ENCODE measurements at places on chromosomes 12 and 14.

- no peak for DNase-seq
Observed at GRCh38 chr14:89041257-89041582, 216.8 kb downstream of the TTC8 start.

- no peak for DNase-seq
Observed at GRCh38 chr12:19749906-19750574, 310.7 kb downstream of the AEBP2 start.

DNA sequence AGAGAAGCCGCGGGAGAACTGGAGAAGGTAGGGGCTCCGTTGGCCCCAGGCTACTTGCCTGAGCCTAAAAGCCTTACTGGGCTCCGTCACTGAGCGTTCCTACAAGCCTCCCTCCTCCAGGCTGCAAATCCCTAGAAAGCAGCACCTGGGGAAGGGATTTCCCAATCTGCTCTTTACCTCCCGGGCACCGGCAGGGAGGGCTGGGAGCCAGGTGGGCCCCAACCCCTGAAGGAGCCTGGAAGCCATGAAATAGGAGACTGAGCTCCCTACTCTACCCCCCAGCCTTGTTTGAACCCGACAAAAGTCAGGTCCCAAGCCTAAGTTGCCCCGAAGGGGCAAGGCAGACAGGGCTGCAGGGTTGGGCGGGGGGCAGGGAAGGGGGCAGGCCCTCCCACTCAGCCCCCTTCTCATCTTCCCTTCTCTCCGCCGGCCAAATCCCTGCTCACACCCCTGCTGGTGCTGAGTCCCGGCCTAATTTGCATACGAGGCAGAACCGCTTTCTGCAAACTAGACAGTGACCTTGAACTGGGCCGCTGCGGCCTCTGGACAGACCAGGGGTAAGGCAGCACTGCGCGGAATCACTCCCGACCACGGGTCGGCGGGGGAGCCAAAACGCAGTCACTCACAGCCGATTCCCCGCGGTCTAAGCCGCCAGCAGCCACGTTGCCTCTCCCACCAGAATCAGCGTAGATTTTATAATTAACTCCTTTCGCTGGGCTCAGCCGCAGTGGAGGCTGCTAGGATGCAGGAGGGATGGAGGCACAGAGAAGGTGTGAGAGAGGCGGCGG is 3.7 kb upstream of the HOXC12 start:
- DNase-seq, result no peak

DNA sequence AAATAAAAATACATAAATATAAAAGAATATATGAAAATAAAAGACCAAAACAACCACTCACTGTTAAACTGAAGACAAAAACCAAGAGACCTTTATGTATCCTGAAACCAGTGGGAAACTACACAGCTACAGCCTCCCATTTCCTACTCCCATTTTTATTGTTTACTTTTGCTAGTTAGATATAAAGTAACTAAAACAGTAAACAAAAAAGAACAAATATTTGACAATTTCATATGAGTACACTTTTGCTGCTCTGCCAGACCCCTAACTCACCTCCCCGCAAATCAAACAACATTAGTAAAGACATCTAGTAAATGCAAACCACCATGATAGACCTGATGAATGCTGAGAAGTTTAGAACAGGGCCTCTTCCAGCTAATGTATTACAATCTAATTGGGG is 97.1 kb downstream of the BCL2L14 start:
- no peak for DNase-seq

DNA sequence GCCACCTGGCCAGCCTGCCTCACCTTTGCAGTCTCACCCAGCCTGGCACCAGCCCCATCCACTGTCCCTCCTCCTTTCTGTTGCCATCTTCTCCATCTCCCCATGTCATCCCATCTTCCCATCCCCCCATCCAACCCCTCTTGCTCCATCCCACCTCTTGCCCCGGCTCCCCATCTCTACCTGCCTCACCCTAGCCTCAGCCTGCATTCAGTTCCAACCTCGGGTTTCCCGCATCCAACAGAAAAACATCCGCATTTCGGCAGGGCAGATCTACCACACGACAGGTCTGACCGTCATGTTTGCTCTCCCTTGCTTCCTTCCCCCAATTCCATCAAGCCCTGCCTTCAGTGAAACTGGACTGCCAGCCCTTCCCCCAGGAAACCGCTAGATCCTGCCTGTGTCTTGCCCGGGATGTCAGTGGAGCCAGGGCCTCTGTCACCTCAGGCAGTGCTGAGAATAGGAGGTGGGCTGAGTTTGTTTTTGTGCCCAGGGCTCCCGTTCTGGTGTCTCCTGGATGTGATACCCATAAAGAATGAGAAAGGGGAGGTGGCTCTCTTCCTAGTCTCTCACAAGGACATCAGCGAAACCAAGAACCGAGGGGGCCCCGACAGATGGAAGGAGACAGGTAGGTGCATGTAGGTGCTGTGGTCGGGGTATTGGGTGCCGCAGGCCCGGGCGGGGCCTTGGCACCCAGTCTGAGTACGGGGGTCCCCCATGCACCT is 2.5 kb downstream of the KCNH3 start:
- no peak for DNase-seq

GRCh38 chr14:62451221-62451620 is 594.0 kb downstream of the KCNH5 start:
- DNase-seq, result no peak

DNA sequence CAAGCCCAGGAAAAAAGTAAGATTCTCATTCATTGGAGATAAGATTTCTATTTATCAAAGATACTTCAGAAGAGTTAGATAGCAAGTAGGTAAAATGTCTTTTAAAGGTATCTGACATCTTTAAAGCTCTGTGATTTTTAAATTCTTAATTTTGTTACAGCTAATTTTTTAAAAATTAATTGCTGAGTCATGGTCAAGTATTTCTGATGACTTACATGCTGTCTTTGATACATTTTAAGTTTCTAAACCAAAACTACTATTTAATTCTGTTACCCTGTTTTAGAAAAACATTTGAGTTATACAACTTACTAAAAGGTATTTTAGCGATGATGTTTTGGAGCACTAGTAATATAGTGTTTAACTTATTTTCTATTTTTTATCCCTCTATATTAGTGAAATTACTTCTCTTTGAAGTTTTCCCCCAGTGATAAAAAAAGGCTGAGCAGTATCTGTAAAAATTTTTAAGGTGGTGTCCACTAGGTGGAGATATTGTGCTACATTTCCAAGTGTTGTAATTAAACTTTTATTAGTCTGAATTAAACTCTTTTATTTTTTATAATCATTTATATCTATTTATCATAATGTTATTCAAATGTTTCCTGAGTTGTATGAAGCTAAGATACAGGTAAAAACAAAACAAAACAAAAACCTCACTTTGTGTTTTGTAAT is 11.5 kb downstream of the ALG10 start:
- no peak for DNase-seq

- no peak for DNase-seq
Observed at GRCh38 chr12:70557583-70558191, 79.5 kb downstream of the PTPRB start.

DNA sequence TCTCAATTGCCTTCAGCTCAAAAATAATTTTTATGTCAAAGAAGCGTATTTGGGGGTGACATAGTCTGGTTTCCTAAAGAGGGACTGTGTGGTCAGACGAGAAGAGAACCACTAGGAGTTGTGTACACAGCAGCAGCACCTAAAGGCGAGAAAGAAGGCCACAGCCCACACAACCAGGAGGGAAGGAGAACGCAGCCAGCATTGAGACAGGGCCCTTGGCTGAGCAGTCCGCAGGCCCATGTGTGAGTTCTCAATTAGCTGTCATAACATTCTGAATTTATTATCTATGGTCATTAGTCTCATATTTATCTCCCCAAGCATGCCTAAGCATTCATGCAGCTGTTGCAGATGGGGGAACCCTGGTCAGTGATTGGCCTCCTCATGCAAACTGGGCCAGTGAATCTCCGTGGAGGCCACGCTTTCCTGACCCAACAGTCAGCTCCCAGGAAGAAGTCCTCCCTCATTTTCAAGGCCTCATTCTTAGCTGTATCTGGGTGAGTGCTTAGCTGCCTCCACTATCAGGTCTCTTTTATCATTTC is 81.2 kb upstream of the ATF7IP start:
- no peak for DNase-seq

- DNase-seq, result no peak
Observed at GRCh38 chr12:38585086-38585485, 268.5 kb downstream of the ALG10B start.

- no peak for DNase-seq
Observed at GRCh38 chr12:96044017-96044942, 8.9 kb upstream of the LTA4H start.

DNA sequence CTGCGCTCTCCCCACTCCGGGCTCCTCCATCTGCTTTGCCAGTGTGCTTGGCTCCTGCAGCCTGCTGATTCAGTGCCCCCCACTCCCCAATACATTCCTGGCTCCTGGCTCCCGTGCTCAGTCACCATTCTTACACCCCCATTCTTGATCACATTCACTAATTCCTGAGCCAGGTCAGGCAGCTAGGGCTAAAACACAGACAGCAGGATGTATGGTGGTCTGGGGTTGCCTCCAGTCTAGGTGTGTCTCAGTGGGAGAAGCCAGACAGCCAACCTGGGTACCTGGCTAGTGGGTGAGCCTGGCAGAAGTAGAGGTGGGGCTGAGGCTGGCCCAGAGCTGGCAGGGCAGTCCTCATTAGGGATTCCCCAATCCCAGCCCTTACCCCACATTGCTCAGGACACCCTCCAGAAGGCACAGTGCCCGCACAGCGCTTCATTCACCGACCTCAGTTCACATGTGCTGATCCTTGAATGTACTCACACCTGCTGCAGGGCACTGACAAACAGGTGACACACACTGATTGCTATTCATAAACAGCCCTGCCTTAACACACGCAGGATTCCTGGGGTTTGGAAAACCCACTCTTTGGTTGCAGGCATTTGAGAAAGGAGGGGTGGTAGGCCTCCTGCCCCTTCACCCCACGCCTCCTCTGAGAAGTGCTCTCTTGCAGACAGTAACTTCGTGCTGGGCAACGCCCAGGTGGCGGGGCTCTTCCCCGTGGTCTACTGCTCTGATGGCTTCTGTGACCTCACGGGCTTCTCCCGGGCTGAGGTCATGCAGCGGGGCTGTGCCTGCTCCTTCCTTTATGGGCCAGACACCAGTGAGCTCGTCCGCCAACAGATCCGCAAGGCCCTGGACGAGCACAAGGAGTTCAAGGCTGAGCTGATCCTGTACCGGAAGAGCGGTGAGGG is 1.7 kb downstream of the KCNH3 start:
- no peak for DNase-seq

DNA sequence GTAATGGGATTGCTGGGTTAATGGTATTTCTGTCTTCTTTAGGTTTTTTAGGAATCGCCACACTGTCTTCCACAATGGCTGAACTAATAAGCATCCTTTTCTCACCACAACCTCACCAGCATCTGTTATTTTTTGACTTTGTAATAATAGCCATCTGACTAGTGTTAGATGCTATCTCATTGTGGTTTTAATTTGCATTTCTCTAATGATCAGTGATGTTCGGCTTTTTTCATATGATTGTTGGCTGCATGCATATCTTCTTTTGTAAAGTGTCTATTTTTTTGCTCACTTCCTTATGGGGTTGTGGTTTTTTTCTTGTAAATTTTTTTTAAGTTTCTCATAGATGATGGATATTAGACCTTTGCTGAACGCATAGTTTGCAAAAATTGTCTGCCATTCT is 377.9 kb downstream of the GALC start:
- DNase-seq, result no peak

DNA sequence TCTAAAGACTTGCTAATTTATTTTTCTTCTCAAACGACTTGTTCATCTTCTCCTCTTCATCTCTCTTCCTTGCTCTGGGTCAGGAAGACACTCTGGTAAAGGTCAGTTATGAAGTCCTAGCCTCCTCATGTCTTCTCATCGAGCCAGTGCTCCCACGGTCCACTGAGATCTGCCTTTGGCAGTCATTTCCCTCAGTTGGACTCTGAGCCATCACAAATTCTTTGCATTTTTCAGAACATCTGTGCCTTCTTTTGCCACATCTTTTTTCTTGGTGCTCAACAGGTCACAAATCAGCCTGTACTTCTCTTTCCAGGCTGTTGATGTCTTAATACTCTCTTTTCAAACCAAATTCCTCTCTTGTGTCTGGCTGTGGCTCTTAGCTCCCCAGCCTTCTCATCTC is 49.7 kb downstream of the IGF1 start:
- DNase-seq, result no peak

- no peak for DNase-seq
Observed at GRCh38 chr12:11678781-11679180, 29.3 kb downstream of the ETV6 start.

- DNase-seq, result no peak
Observed at GRCh38 chr12:87217491-87217890, 811.7 kb downstream of the C12orf50 start.

DNA sequence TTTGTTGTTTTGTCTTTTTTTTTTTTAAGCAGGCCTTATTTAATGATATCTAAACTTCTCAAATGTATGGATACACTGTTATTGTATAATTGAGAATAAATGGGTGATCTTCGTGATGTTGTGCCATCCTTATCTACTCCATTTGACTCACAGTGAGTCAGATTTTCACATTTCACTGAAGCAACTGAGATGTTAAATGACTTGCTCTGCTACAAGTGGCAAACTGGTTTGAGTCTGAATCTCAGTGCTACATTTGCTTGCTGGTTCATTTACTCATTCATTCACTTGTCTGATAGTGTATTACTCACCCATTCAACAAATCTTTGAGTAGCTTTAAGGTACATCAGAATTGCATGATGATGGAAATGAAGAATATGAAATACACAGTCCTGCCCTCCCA is 2.6 kb downstream of the KIAA0586 start:
- no peak for DNase-seq

DNA sequence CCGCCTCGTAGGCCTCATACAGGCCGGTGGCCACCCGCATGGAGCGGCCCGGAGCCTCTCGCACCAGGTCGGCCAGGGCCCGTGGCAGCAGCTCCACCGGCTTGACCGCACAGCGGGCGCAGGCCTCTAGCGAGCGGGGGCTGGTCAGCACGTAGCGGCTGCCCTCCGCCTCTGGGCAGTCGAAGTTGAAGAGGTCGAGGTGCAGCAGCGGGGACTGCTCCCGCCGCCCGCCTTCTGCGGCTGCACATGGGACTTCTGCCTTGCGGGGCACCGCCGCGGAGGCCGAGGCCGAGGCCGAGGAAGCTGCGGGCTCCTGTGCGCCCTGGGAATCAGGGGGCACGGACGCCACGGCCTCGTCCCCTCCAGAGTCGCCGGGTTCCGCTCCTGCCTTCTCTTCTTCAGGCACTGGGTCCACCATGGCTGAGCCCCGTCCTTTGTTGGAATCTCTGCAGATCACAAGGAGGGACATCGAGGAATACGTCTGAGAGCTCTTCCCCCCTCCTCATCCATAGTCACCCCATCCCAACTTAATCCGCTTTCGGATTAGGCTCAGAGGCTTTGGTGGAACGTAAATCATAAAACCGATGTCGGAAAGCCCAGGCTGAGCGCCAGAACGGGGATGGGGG is 1.4 kb downstream of the CCDC177 start:
- no peak for DNase-seq

DNA sequence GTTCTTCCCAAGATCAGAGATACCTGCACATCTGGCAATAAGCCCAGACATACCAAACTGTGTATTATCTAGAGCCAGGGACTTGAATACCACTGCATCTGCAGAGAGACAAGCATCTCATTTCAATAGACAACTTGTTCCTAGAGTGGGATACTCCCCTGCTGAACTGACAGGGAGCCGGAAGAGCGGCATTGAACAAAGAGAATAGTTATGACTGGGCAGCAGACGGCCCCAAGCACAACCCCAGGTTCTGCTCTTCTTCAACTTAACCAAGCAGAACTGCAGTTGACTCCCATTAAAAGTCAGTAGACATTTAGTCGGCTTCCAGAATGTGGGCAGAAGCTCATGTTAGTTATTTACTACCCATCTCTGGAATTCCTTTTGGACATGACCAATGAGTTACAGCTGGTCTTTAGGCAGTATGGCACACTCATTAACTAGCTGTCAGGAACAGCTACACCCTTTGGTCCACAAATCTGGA is 112.9 kb downstream of the HMGA2 start:
- no peak for DNase-seq

- peak; percentile 28 for DNase-seq
Observed at GRCh38 chr14:71324767-71325272, 417.6 kb downstream of the PCNX1 start.

All from activated B cell treated with CpG ODN at 0.5 μM for 24 hours (primary cell).